ENCODE measurements at places on chromosomes 12 and 14. TPM values are rescaled to one million over a fixed set of nuclear protein-coding genes. Genes with fewer than 3 reads are reported as not detected.

CNTN1 gene
- 3.6 TPM for total RNA-seq

ACSS3 gene
- total RNA-seq = 38.8 TPM

PARP11 gene
- 5.8 TPM for total RNA-seq

ACRBP gene
- 3.5 TPM for total RNA-seq

CCNT1 gene
- 20.7 TPM for total RNA-seq

MYH6 gene
- total RNA-seq = not detected

- no peak for DNase-seq
Measured at GRCh38 chr12:64660237-64661018, 50.1 kb downstream of the RASSF3 start.

DNA sequence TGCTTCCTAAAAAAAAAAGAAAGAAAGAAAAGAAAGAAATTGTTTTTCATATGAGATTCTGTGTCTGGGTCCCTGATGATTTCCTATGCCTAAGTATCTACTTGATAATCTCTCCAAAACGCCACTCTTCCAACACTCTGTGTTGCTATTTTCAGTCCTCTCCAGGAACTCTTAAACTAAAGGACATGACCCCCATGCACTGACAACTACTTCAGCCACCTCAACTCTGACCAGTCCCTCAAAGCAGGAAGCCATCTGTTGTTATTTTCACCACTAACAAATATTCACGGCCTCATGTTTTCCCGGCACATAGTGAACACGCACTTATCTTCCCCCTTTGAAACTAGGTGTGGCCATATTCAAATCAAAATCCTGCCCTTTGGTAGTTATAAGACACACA lies 259.3 kb downstream of the PPFIA2 start:
- no peak for DNase-seq

- DNase-seq = no peak
Measured at GRCh38 chr14:35045798-35046047, 349 bp upstream of the FAM177A1 start.

GRCh38 chr12:28699029-28699428 lies 450.0 kb upstream of the FAR2 start:
- DNase-seq = no peak

DNA sequence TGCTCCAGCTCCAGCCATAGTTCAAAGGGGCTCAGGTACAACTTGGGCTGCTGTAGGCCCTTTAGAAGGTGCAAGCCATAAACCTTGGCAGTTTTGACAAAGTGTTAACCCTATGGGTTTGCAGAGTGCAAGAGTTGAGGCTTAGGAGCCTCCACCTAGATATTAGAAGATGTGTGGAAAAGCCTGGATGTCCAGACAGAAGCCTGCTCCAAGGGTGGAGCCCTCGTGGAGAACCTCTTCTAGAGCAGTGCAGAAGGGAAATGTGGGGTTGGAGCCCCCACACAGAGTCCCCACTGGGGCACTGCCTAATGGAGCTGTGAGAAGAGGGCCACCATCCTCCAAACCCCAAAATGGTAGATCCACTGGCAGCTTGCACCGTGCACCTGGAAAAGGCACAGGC lies 45.1 kb downstream of the RPS29 start:
- DNase-seq = no peak

DNA sequence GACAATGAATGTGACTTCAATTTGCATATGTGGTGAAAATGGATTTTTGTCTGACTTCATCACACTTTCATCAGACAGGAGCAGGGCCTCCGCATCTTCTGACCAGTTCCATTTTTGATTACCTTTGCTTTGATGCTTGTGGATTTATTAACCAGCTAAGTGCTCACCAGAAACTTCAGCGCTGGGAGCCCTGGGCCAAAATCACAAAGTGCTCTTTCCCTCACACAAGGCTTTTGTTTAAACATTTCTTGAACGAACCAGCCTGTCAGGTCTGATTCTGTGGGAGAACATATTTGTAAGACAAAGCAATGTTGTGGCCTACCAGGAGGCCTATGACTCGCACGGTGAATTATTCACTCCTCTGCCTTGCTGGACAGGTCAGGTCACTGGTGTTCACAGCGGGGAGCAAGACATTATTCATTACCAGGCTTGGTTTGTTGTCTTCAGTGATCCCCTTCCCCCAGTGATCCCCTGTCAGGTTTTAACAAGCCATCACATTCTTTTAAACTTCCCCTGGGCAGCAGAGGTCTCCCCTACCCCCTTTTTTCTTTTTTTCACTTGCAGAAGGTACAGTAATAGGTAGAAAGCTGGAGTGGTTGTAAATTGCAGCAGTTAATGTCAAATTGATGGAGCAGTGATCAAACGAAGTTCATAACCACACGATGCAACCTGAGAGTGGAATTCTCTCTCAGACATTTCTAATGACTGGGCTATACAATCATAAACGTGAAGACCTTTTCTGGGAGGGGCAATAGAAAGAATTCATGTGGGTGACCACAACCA lies 167.5 kb upstream of the PRICKLE1 start:
- no peak for DNase-seq

- no peak for DNase-seq
Measured at GRCh38 chr14:50101417-50101816, 15.0 kb downstream of the VCPKMT start.

GRCh38 chr12:113299619-113300237 lies 35.2 kb downstream of the SLC8B1 start:
- DNase-seq = no peak

DNA sequence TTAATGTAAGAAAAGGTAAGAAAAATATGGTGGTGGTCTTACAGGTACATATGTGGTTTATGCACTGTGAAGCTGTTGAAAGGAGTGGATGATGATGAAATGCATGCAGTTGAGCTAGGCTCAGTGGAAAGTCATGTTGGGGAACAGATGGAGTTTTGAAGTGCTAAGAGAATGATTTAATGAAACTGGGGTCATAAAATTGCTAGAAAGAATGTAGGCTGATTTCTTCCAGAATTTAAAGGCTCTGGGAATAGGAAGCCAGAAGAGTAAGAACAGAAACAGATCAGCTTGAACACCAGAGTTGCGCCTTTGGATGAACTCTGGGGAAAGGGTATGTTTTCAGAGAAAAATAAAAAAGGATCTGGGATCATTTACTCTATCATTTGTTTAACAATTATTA lies 146.5 kb downstream of the MON2 start:
- no peak for DNase-seq

DNA sequence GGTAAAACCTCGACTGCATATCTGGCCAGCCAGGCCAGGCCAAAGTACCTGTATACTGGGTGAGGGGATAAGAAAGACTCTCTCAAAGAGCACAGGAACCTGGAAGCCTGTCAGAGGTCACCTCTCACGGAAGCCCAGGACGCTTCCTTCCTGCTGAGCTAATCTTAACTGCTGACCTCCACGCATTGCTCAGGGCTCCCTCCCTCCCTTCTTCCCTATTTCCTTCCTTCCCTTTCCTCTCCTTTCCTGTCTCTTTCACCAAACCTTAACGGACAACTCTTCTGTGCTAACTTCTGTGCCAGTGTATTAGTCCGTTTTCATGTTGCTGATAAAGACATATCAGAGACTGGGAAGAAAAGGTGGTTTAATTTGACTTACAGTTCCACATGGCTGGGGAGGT lies 14.8 kb upstream of the RNASE10 start:
- DNase-seq = no peak

- DNase-seq = no peak
Measured at GRCh38 chr12:89935850-89936249, 227.2 kb upstream of the ATP2B1 start.

GRCh38 chr12:88360343-88360742 lies 218.2 kb downstream of the TMTC3 start:
- no peak for DNase-seq

- DNase-seq = no peak
Measured at GRCh38 chr14:38762426-38762825, 340.6 kb downstream of the SEC23A start.

GRCh38 chr14:83712418-83713129 lies 1817.4 kb upstream of the FLRT2 start:
- no peak for DNase-seq

GRCh38 chr12:19382111-19382526 lies 57.2 kb upstream of the AEBP2 start:
- DNase-seq = no peak

DNA sequence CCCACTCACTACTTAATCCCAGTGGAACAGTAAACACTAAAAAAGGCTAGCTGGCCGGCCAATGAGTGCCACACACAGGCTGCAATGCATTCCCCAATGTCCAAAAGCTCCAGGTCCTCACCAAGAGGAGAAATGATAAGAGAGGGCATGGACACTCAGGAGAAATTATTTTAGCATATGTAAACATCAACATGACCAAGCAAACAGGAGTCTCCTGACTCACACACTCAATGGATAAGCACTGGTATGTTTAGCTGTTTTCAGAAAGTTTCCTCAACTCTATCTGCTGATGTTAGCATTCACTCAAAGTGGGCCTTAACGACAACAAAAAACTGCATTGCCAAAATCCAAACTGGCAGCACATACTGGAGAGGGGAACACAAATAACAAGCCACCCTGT lies 105.0 kb downstream of the SLC2A13 start:
- no peak for DNase-seq

GRCh38 chr12:81968421-81968820 lies 209.3 kb upstream of the PPFIA2 start:
- DNase-seq = no peak

DNA sequence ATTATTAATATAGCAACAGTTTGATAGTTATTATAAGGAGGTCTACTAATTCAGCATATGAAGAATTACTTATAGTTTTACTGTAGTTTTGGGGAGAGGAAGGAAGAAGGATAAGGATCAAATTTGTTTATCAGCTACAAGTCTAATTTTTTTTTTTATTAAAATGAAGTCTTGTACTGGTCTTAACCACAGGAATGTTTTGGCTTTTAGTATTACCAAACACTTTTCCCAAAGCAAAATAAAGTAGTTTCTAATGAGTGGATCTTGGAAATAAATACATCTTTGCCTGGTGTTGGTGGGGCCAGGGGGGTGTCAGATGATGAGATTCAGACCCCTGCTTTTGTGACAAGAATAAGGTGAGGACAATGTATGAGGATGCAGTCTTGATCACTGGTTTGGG lies 57.2 kb upstream of the ZDHHC17 start:
- no peak for DNase-seq

DNA sequence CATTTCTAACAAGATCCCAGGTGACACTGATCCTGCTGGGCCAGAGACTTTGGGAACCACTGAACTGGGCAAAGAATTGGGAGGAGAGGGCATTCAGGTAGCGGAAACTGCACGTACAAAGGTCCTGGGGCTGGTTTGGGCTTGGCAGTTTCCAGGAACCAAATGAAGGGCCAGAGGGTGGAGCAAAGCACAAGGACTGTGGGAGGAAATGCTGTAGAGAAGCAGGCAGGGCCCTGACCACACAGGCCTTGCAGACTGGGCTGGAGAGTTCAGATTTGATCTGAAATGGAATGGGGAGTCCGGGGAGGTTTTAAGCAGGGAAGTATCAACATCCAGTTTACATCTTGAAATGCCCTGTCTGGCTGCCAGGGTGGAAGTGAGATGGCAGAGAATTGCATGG lies 195.1 kb downstream of the PHETA1 start:
- DNase-seq = no peak

DNA sequence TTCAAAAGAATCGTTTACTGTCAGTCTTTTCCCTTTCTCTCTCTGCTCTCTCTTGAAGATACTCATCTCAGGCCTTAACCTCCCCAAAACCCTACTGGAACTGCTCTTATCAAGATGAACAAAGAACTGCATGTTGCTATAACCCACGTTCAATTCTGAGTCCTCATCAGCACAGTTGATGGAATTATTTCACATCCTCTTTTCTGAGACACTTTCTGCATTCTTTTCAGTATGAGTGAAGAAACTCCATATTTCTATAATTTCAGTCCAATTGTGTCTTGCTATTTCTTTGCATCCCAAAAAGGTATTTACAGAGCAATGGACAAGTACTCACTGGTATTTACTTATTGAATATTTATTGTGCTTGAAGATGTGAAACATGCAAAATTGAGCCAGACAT lies 160.1 kb upstream of the CPNE8 start:
- DNase-seq = no peak

- DNase-seq = no peak
Measured at GRCh38 chr12:108055141-108055540, 73.9 kb upstream of the WSCD2 start.

DNA sequence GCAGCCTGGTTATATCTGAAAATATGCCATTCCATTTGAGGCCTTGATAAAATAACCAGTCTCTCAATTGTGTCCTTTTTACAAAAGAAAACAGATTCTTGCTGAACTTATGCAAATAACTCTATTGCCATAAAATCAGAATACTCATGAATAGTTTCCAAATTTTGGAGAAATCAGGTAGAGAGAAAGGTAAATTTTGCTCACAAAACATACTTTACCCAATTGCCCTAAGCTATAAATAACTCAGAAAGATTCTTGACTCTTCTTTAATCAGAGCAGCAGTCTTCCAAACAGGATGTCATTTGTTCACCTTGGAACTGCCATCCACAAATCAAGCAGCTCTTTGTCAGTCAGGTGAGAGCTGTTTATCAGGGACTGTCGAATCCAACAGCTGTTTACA lies 12.6 kb downstream of the ZNF26 start:
- DNase-seq = no peak

DNA sequence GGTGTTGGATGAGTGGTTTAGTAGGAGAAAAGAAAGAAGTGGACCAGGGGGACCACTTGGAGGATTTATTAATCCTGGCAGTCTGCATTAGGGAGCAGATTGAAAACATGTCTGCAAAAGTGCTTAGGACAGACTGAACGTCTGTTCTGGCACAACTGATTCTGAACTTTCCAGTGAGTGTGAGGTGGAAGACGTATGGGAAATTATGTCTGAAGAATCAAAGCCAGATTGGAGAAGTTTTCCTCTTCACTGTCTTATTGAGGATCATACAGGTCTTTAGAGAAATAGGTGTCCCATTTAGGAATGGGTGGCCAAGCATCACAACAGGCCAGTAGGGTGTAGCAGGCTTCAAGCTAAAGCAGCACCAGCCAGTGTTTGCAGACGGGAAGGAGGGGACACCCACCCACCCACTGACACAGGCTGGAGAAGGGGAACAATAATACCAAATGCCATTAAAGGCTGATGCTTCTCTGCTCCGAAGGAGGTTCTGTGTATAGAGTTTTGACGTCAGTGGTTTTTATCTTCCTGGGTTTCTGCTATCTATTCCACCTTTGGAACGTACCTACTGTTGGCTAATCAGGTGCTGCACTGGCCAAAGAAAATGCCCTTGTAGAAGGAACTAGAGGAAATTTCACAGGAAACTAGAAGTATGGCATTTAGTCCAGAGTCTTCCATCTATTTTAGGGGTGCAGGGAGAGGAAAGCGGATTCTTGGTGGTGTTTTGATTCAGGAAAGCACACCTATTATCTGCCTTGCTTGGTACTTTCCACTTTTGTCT lies 1.8 kb downstream of the SRRM4 start:
- DNase-seq = no peak

DNA sequence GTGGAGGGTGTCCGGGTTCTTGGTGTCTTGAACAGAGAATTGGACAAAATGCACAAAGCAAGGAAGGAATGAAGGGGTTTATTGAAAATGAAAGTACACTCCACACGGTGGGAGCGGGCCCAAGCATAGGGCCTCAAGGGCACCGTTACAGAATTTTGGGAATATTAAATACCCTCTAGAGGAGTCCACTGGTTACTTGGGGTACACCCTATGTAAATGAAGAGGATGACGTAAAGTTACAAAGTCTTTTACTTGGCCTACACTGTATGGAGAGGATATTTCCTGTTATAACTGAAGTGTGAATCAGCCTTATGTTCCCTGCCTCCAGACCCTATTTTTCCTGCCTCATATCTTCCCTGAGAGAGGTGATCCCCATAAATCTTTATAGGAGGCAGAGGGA lies 102.6 kb downstream of the RIN3 start:
- DNase-seq = no peak

- no peak for DNase-seq
Measured at GRCh38 chr12:43095669-43096280, 456.2 kb downstream of the ADAMTS20 start.
